ENCODE measurements at places on chromosomes 2 and 18.

DNA sequence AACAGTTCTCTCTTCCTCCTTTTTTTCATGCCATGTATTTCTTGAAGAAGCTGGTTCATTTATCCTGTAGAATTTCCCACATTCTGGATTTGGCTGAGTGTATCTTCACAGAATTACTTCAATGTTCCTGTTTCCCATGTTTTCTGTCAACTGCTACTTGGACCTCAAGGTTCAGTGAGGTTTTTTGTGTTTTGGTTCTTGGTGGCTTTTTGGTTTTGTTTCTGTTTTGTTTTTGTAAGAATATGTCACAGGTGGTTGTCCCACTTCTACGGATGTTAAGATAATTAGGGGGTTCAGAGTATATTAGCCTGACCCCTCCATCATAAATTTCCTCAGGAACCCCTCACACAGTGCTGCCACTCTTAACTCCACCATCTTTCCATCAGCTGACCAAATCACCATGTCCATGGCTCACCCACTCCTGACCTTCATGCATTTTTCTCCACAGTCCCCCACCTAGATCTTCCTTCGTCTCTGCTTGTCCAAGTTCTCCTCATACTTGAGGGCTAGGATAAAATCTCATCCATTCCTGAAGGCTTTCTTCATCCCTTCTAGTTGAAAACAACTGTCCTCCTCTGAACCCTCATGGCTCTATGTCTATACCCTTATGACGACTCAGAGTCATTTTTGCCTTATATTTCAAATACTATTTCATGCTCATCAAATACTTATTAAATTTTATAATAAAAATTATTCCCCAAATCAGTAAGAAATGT, 40.4 kb downstream of the PLEKHM3 start:
- no peak for DNase-seq

DNA sequence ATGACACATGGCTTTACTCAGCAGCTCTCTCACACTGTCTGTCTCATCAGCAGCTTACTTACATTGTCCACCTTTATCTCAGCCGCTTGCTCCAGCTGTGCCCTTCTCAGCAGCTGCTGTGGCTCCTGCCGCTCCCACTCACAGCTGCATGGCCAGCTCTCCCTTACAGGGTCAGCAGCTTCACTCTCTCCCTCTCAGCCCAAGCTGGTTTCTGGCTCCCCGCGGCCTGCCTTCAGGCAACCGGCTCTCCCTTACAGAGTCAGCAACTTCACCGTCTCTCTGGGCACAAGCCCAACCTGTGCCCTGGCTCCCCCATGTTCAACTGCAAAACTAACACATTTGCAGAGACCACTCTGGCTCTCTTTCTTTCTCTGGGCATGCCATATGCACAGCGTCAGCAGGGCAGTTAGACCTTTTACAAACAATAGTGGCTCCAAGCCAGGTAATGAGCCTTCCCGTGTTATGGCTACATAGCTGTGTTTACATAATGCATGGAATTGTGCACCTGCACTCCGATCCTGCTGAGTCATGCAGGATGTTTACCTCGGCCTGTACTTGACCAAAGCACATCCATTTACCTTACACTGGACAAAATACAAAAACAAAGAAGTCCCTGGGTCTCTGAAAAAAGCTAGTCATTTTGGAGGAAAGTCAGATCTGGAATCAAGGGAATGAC, 167.3 kb downstream of the DOK6 start:
- DNase-seq, result no peak

DNA sequence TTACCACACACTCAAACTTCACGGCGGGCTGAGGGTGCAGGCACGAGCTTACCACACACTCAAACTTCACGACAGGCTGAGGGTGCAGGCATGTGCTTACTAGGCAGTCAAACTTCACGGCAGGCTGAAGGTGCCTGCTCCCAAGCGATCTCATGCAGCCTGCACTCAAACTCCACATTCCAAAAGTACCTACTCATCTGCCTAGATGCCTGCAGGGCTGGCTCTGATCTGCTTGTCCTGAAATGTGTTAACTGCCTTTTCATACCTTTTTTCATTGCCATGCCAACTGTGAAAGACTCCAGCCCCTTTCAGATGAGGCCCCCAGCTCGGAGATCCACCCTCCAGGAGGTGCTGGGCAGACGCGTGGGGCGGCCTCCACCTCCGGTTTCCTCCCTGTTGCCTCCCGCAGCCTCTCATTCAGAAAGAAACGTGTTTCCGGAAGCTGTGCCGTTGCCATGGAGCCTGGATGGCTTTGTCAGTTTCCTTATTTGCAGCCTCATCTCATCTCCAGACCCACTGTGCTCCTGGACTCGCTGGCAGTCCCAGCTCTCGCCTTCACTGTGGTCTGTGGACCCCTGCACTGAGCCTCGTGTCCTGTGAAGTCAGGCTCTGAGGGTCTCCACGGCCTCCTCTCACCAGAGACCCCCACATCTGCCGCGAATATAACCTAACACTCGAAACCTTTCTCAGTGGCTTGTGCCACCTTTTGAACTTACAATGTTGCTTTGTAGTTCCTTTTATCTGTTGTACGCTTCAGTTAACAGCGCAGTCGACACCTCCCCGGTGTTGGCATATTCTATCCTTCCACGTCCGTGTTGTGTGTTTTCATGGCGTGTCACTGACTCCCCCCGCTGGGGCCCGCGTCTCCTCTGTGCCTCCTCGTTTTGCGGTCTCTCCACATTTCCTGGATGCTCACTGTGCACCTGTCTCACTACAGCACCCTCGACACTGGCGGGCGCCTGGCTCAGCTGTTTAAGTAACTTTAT, 106.1 kb upstream of the ALKAL2 start:
- peak; percentile 34 for DNase-seq

DNA sequence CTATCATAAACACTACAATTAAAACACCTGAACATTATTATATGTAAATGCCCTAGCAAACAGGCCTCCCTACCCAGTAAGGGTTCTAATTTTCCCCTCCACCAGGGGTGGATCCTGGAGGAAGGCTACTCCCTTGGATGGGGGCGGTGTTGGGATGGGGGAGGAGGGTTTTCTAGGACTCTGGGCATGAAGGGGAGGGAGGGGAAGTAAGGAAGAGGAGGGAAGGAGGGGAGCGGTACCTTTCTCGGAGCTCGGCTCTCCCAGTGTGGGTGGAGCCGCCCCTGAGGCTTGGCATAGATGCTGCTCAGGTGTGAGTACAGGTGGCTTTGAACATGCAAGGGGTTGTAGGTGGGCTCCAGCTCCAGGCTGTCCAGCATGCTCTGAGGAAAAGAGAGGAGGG, 5.4 kb downstream of the DOK1 start:
- no peak for DNase-seq

DNA sequence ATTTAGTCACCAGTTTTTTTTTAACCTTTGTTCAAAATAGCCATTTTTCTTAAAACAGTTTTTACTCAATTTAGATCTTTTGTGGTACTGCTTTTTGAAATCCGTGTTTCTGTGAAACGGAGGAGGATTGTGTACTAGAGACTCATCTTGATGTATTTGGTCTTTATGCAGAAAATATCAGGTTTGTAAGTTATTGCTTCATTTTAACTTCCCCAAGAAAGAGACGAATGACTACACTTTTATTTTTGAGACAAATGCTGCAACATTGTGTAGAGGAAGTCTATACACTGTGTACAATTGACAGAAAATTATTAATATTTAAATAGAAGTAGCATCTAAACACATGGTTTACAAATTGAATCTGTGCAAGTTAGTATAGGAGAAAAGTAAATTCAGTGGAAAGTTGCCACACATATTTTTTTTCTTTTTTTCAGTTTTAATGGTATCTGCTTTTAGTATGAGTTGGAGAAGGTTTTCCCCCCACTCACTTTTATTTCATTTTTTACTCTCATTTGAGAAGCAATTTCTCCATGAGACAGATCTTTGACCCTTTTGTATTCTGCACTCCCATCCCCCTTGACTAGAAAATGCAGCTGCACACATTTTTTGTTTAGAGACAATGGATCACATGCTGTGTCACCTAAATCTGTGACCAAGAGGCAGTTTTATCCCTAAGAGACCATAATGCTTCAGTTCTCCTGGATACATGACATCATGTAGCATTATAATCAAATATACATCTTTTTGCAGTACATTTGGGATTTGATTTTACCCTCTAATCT, 200.8 kb upstream of the STON1 start:
- no peak for DNase-seq

DNA sequence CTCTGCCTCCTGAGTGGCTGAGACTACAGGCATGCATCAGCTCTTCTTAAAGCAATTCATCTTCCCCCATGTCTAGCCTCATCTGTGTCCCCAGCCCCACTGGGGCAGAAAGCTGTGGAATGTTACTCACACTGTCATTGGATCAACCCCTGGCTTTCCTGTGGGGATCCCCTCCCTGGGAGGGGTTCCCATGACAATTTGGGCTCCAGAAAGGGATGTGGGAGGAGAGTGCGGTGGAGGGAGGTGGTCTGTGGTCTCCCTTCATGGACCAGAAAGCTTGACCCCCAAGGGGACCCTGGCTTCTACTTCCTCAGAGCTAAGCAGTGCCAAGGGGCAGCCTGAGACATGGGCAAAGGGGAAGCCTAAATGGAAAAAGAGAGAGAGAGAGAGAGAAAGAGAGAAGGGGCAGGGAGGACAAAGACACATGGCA, 1.3 kb downstream of the NGEF start:
- no peak for DNase-seq

DNA sequence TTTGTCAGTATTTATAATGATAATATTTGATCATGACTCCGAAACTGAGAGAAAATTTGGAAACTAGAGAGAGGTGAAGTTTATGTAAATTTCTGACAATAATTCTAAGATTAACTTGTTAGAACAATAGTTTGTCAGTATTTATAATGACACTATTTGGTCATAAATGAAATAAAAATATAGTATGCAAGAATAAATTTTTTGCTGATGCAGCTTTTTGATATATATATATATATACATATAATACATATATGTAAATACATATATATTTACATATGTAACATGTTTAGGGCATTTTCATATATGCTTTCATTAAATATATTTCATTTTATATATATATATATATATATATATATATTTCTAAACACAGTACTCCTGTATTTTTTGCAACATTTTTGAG, 1158.1 kb downstream of the LRP1B start:
- no peak for DNase-seq

GRCh38 chr18:45197526-45197970, 417.7 kb upstream of the SLC14A2 start:
- no peak for DNase-seq

DNA sequence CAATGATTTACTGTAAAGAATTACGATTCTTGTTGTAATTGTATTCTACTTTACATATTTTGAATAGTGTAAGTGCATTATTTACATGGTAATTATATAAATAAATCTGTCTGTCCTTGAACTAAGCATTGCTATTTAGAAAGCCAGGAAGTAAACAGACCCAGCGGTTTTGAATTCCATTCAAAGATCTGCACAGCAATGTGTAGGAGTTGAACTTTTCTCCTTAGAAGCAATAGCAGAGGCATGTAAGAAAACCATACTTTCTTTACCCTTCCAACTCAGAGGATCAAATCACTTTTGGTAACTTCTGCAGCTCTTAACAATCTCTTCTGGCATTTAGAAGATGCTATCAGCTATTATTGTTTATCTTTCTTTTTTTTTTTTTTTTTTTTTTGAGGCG, 109.2 kb upstream of the VRK2 start:
- no peak for DNase-seq

DNA sequence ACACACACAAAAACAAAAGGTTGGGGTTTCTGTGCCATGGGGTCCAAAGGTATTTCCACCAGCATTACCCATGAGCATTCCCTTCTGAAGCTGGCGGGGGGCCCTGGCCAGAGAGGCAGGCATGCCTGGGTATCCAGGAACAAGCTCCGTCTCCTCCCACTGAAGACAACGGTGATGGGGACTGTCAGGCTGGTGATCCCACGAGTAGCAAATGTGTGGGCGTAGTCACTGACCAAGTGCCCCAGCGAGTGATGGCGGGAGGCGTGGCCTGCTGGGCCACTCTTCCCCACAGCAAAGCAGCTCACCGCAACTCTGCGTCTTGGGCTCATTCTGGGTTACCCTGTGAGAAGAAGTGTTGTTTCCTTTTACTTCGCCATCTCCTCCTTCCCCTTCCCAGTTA, 270.6 kb downstream of the CDCA7 start:
- DNase-seq, result no peak

DNA sequence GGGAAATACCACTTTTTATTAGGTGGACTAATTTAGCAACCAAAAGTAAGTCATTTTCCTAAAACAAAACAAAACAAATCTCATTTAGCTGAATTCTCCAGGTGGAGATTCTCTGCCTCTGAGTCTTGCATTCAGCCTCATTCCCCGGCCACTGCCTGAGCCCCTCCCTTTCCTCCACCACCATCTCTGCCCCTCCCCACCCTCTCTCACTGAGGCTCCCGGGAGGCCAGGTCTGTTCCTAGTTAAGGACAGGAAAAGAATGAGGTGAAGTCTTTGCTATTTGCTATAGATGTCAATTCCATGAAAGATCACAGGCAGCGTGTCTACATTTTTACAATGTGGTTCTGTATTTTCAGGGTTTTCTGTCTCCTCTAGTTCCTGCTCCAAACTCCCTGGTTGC, 83.0 kb upstream of the SOX11 start:
- no peak for DNase-seq

- no peak for DNase-seq
Observed at GRCh38 chr2:18171191-18172139, 293.0 kb downstream of the KCNS3 start.

GRCh38 chr2:64101141-64101591, 43.1 kb downstream of the PELI1 start:
- no peak for DNase-seq

- DNase-seq, result no peak
Observed at GRCh38 chr2:118536306-118536705, 311.1 kb downstream of the EN1 start.

DNA sequence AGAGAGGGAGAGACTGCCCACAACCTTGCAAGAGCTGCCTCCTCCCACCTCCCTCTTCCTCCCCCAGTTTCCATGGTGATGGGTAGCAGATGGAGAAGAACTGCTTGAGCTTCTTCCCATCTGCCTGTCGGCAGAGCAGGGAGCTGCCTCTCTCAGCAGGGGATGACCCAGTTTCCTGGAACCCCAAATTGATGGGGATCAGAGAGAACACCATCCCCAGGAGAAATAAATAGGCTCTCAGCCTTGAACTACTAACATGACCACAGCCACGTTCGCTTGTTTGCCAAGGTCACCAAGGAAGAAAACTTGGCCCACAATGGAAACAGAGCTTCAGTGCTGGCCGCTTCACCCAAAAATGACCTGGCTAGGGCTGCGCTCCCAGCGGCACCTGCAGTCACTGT, 82.2 kb downstream of the ADD2 start:
- no peak for DNase-seq

DNA sequence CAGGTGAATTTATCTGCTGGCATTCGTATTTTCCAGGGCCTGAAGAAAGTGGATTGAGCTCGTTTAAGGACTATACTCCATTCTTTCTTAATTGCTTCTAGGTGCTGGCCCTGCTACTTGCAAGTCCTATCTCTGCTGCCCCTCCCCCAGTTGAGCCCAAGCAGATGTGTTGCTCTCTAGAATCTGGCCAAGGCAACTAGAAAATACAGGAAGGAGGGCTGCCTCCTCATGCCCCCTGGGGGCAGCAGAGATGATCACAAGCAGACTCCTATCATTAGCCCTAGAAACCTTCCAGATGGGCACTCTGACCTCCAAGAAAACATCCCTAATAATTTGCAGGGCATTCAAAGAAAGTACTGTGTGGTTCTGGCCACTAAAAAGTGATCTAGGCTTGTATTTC, 72.5 kb upstream of the CYP26B1 start:
- DNase-seq, result no peak
